ENCODE measurements at places on chromosomes 5 and 9.

GRCh38 chr5:1221721-1222120 is 3.5 kb upstream of the SLC6A18 start:
- no peak for DNase-seq

- DNase-seq, result no peak
Observed at GRCh38 chr5:73796164-73797131, 170.5 kb downstream of the ARHGEF28 start.

- DNase-seq, result no peak
Observed at GRCh38 chr5:111135363-111135762, 43.2 kb downstream of the WDR36 start.

DNA sequence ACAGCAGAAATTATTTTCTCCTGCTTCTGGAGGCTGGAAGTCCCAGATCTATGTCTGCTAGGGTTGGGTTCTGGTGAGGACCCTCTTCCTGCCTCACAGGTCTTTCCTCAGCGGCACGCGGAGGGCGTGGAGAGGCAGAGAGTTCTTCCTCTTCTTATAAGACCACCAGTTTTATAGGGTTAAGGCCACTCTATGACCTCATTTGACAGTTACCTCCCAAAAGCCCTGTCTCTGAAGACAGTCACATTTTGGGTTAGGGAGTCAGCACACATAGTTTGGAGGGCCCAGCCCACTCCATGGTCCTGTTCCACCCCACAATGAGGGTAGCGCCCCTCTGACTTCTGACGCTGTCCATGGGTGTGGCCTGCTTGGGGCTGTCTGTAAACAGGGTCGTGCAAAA is 46.7 kb downstream of the TRIP13 start:
- DNase-seq, result no peak

DNA sequence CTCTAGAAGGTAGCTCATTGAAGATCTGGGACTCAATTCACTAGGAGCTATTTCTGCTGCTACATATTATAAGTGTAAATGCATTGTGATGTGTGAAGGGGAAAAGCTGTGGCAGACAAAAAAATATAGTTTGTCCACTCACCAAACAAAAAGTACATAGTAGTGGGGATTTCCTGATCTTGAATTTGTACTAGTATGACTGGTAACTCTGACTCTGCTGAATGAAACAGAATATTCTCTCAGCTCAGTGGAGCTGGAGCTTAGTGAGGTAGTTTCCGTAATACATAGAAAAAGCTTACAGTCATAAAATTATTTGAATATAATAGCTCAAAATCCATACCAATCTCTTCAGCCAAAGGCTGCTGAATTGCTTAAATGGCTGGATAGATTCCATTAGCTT is 455.6 kb upstream of the CD180 start:
- no peak for DNase-seq

DNA sequence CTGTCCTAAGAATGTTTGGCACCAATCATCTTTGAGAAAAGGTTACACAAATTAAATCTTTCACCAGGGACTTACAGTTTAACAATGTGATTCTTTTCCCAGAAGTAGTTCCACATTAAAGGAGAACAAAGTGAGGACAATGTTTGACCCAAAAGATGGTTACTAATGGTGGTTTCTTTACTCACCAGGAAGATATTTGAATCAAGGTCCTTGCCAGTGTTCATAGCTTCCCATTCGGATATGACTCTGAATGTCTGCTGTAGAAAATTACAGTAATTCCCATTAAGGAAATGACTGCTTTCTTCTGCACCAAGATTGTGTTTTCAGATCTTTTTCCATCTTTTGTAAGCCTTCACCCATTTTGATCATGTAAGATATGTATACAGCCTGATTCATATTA is 114.6 kb upstream of the ADAMTSL1 start:
- DNase-seq, result no peak

DNA sequence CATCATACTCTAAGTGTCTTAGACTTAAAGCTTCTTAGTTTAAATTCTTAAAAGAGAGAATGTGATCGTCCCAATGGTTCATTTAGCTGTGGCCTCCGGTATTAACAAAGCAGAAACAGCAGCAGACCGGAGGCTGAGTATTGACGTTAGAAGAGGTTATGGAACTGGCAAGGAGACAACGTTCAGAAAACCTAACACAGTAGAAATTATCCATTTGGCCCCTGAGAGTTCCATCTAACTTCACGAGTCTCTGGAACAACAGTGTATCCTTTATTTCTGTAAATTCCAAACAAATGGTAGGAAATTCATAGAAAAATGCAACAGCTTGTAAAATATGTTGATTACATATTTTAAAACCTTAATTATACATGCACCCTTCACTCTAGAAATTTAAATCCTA is 107.3 kb upstream of the PTGER4 start:
- DNase-seq, result no peak

- DNase-seq, result no peak
Observed at GRCh38 chr5:118687661-118688621, 300.4 kb downstream of the DTWD2 start.

GRCh38 chr9:112242147-112242804 is 67.2 kb upstream of the SUSD1 start:
- DNase-seq, result no peak

DNA sequence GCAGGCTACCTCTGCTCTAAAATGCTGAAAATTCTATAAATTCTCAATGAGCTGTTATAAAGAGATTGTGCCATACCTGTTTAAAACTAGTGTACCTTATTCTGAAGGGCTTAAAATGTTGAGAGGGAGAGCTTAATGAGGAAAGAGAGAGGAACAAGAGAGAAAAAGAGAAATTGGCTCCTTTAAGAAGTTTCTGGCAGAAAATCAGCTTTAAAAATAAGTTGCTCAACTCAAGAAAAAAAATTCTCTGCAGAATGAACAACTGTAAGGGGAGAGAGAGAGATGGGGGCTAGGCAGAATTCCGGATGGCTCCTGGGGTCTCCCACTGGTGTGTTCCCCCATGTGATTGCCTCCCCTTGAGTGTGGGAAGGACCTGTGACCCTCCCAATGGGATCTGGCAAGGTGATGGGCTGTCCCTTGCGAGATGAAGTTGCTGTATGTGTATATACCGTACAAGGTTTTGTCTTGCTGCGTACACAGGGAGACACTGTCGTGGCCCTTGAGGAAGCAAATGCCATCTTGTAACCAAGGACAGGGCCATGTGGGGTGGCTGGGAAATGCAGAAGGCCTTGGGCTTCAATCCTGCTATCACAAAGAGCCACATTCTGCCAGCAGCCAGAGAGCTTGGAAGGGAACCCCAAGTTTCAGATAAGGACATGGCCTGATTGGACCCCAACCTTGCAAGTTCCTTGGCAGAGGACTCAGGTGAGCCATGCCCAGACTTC is 64.3 kb upstream of the S1PR3 start:
- DNase-seq, result no peak

DNA sequence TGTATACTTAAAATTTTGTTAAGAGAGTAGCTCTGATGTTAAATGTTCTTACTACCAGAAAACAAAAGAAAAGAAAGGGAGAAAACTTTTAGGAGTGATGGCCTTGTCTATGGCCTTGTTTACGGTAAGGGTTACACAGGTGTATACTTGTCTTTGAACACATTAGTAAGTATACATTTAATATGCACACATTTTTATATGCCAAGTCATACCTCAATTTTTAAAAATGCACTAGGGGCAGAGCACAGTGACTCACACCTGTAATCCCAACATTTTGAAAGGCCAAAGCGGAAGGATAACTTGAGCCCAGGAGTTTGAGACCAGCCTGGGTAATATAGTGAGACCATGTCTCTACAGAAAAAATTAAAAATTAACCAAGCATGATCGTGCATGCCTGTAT is 166.7 kb upstream of the SNX2 start:
- no peak for DNase-seq

GRCh38 chr9:38125889-38126288 is 56.9 kb upstream of the SHB start:
- no peak for DNase-seq

- DNase-seq, result no peak
Observed at GRCh38 chr5:125390326-125390725, 643.9 kb upstream of the ZNF608 start.

DNA sequence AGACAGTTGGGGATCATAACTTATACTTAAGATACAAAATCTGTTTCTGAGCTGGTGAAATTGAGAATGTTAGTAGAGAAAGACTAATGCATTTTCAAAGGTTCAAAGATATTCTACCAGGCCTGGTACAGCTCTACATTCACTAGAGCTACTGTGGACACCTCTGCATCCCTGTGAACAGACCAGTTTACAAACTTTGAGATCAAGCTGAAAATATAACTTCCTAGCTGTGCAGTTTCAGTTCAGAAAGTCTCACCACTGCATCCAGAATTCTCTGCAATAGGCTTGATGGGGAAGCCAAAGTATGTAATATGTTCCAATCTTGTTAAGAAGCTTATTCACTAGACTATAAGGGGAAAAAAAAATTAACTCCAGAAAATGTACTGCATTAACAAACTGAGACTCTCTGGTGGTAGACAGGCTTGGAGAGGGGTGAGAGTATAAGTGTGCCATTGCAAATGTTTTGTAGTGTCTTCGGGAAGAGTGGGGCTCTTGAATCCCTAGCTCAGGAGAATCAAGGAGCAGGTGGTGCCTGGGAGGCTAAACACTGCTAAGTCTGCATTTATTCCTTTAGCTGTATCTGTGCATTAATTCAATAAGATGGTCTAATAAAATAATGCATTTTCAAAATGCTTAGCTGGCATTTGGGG is 671.9 kb downstream of the NR2F1-AS1 start:
- no peak for DNase-seq

DNA sequence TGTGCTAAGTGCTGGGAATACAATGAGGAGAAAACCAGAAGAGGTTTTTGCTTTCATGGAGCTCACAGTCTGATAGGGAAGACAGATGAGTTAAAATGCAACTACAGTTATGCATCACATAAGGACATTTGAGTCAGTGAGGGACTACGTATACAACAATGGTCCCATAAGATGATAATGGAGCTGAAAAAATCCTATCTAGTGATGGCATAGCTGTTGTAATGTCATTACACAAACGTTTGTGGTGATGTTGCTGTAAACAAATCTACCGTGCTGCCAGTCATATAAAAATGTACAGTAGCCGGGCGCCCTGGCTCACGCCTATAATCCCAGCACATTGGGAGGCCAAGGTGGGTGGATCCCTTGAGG is 110.1 kb upstream of the RAD23B start:
- DNase-seq, result no peak

GRCh38 chr9:88660611-88661010 is 125.6 kb downstream of the NXNL2 start:
- no peak for DNase-seq

DNA sequence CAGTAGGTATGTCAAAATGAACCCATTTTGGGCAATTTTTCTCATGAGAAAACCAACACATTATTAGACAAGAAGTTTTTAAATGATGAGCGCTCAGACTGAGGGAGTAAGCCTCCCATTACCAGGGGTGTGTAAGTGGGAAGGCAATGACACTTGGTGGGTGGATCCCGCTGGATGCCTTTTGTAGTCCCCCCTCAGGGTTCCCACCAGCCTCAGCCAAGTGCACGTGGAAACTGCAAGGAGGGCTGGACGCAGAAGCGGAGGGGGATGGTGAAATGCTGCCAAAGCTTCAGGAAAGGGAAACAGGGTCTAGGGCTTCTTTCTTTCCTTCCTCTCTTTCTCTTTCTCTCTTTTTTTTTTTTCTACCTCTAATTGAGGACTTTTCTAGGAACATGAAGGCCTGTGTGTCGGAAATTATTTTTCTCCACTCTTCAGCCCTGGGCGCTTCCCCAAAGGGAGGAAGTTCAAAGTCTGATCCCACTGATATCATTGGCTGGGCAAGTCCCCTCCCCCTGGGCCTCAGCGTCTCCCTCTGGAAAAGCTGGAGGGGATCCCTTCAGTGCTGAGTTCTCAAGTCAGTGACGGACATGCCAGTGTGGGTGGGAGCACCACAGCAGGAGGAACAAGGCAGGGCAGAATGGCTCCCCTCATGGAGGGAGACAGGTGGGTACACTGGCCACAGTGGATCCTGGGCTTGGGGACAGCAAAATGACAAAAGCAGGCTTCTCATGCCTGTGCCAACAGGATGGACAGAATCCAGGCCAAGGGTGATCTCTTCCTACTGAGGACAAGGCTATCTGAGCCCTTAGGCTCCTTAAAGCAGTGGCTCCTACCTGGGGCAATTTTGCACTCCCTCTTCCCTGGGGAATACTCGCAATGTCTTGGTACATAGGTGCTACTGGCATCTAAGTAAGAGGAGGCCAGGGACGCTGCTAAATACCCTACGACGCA is 23.9 kb upstream of the SLC25A51 start:
- DNase-seq, result no peak

DNA sequence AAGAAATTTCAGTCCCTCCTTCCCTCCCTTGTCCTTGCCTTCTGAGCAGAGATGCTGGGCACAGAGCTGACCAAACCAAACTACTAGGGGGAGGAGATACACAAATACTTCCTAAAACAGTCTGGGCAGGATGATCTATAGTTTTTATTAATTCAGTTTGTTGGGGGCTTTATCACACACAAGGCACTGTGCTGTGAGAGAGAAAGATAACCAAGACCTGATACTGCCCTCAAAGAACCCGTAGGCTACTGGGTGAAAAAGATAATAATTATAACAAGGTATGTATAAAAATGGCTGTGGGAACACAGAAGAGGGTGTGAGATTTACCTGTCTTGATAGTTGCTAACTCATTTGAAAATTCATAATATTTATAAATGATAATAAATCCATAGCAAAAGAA is 354.7 kb downstream of the NDUFS4 start:
- no peak for DNase-seq

DNA sequence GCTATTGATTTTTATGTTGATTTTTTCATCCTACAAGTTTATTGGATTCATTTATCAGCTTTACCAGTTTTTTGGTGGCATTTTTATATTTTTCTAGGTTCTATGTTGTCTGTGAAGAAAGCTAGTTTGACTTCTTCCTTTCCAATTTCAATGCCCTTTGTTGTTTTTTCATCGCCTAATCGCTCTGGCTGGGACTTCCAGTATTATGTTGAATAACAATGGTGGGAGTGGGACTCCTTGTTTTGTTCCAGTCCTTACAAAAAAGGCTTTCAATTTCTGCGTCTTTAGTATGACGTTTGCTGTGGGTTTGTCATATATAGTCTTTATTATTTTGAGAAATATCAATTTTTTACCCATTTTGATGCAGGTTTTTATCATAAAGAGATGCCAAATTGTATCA is 175.6 kb upstream of the CCNH start:
- DNase-seq, result no peak

DNA sequence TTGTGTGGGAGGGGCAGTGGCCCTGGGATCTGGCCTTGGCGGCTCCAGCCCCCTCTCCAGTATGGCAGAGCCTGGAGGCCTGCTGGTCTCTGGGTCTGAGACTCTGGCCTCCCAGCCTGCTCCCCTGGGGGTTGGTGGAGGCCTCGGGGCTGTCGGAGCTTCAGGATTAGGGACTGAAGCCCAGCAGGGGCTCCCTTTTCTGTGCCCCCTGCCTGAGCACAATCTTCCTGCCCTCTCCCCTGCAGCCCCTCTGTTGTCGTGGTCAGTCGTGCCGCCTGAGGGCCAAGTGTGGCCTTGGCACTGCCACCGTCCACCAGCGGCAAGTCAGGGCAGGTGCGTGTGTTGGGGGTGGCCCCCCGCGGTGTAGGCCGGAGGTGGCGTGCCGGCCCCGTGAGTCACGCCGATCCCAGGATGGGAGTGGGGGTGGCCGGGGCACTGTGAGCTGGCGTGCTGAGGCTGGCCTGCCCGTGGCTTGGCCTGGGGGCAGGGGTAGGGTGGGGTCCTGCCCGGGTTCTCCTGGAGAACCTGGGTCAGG is 53.6 kb downstream of the RXRA start:
- DNase-seq, result no peak

Data from NCI-H1048 (cell line).